AG09309 (cell line): ENCODE measurements at places on chromosomes 6 and 20.

DNA sequence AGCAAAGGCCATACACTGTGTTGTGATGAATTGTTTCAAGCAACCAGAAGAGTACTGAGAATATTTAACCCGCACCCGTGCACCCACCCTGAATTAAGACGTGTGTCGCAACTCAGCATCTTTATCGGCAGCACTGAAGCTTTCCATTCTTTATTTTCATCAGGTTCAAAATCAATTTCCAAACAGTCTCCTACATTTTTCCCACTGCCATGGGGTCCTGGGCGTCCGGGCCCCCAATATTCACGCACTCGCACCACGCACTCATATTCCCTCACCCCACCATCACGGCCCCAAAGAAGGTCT lies 1.8 kb downstream of the LTB start:
- no peak for DNase-seq

DNA sequence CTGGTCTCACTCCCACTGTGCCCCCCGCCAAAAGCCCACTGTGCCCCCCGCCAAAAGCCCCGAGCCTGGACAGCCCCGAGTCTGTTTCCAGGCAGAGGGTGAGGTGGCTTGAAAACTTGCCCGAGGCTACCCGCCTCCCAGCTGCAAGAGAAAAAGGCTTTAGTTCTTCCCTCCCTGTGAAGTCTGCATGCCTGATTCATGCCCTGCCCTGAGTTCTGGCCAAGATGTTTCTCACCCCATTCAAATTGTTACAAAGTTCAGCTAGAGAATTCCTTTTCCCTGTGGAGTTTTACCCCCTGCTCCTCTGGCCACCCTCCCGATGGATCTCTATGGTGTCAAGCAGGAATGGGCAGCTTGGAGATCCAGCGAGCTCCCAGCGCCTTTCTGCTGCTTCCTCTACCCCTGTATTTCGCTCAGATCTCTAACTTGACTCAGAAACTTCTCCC lies 298.8 kb upstream of the MAP3K7 start:
- no peak for DNase-seq

- no peak for DNase-seq
These were observed 6.8 kb downstream of the GUCA1A start for GRCh38 chr6:42179945-42180313.

DNA sequence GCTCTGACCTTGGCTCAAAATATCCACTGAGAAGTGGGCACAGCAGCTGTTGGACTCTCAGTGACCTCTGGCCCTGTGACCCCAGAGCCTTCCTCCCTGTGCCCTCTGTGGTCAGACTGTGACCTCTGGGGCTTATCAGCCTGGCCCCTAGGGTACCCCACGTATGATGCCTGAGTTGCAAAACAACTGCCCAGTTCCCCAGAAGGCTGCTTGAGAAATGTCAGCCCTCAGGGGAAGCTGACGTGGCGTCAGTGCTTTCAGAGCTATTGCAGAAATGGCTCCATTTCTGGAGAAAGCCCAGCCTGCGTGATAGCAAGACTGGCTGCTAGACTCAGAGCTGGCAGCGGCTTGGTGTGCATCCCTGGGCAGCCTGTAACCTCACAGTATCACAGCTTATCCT lies 31.5 kb upstream of the TGM2 start:
- DNase-seq: peak; percentile 71

- peak; percentile 37 for DNase-seq
These were observed 31.0 kb downstream of the GLO1 start for GRCh38 chr6:38671885-38672467.

DNA sequence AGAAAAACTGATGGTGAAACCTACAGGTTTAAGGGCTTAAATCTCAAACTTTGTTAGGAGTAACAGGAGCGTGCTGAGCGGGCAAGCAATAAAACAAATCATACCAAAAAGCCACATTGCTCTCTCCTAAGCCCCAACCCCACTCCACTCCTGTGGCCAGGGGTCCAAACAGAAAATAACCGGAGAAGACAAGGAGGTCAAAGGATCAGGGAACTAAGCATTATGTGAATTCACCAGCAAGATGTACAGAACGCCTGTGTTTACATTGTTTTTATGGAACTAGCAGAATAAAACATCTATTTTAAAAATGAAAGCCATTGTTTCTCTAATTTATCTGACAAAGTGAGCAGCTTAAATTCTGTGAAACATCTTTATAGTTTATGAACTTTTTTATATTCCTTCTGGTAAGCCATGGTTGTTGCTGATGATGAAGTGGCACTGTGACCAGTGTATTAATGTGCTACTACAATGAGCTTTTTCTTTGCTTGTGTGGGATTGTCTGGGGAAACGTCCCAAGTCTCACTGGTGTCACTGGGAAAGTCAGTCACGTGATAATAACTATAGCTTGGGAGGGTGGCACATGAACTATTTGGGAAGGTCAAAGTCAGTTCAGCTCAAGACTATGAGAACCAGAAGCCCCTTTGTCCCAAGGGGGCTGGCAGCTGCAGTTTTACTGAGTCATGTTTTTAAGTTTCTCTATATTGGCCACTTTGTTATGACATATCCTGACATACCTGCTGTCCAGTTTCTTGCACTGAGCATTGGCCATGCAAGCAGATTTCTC lies 9.8 kb downstream of the FAM210B start:
- no peak for DNase-seq

DNA sequence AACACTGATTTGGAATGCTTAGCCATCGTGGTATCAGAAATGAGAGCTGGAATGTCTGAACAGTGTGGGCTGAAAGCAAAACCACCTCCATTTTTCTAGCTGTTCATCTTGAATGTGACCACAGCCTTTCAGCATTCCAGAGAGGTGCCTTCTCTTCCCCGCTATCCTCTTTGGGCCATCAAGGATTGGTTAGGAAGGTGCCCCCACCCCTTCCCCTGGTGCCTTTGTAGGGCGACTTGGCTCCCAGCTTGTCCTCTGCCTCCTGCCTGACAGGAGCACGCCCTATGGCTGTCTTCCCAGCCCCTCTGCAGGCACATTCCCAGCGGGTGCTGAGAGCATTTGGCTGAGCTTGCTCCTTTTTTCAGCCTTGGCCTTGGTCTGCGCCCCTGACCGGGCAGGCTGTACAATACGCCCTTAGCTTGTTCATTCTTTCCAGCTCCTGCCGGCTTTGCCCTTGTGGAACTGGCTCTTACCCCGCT lies 97.5 kb downstream of the ARMC2 start:
- DNase-seq: peak; percentile 18

- peak; percentile 41 for DNase-seq
These were observed 84.0 kb upstream of the TULP1 start for GRCh38 chr6:35596448-35597442.

- no peak for DNase-seq
These were observed 20.7 kb upstream of the ZMYND8 start for GRCh38 chr20:47377122-47377722.

DNA sequence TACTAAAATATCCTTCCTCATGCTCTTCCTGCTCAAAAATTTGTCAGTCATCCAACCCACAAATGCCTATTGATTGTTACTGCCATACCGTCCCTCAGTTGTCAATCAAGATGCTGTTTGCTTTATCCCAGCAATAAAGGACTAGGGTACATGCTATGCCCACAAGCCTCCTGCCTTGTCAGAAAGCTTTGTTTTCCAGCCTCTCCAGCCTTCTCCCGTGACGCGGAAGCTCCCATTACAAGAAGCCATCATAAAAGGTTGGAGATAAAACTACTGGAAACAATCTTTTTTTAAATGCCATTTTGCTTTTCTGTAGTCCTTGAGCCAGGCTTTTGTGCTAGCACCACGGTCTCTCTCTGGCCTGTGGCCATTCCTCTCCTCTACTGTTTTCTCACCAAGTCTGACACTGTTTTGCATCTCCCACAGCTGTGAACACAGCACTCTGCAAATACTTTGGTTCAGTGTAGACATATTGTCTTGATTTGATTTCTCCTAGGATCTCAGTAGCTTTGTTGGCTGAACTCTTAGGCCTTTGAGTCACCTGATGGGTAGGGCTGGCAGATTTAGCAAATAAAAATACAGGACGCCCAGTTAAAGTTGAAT lies 495.7 kb upstream of the JARID2 start:
- no peak for DNase-seq

GRCh38 chr20:44027343-44028002 lies 112.8 kb downstream of the TOX2 start:
- DNase-seq: no peak

DNA sequence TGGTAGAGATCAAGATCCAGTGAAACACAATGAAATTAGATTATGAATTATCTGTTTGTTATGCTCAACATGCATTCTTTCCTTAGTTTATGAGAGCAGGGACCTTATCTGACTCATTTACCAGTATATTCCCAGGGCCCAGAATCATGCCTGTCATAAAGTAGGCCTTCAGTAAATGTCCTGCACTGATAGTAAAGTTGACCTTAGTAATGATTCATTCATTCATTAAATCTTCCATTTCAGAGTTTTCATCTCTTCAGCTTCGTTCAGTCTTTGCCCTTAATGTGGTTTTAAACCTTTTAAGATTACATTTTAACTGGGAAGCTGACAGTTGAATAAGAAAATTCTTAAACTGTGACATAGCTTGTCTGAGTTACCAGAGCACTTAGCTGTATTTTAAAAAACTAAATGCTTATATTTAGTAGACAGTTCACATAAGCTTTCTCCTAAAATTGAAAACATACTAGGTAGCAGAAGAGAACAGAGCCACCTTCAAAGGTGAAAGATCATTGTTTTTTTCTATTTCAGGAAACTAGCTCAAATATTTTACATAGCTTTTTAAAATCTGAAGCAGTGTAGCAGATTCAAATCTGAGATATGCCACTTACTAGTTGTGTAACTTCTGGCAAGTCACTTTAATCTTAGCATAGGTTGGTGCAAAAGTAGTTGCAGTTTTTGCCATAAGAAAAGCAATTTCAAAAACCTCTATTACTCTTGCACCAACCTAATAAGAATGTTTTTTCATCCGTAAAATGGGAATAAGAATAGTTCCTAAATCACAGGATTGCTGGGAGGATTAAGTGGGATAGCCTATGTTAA lies 41.4 kb downstream of the MCM8 start:
- peak; percentile 60 for DNase-seq

DNA sequence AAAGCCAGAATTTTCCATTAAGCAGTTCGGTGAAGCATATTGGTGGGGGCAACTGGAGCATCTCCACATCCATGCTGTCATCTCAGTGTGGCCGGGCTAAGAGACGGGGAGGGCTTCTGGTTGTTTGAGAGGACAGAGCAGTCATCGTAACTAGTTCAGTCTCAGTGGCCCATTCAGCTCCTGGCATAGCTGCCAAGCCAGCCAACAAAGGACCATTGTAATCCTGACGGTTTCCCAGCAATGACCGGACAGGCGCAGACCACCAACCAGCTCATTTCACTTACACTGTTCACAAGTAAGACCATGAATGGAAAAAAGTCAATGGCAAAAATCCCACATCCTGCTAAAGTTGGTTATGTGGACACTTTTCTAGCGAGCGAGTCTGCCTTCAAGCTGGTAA lies 14.9 kb upstream of the HDDC2 start:
- no peak for DNase-seq

GRCh38 chr6:114195027-114195365 lies 147.8 kb downstream of the HS3ST5 start:
- DNase-seq: no peak

- DNase-seq: no peak
These were observed 385.5 kb upstream of the TSHZ2 start for GRCh38 chr20:52586660-52587059.

GRCh38 chr20:59812286-59813125 lies 120.9 kb downstream of the SYCP2 start:
- no peak for DNase-seq

DNA sequence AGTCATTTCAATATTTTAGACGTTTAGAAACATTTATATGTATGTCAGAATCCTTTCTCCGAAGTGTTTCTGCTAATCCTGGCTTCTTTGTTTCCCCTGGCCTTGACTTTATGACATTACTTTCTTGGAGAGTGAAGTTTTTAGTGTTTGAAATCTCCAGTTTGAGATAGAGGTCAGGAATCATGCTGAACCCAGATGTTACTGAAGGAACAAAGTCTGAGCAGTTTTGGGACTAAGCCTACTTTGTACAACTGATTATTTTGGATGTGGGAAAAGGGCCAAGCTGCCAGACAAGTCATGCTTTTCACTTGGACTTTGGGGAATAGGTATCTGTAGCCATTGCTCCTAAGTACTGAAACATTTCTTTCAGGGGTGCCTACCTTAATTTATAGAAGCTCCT lies 2.3 kb downstream of the RNF144B start:
- peak; percentile 28 for DNase-seq

- DNase-seq: no peak
These were observed 148.7 kb upstream of the NEDD9 start for GRCh38 chr6:11380969-11381744.

DNA sequence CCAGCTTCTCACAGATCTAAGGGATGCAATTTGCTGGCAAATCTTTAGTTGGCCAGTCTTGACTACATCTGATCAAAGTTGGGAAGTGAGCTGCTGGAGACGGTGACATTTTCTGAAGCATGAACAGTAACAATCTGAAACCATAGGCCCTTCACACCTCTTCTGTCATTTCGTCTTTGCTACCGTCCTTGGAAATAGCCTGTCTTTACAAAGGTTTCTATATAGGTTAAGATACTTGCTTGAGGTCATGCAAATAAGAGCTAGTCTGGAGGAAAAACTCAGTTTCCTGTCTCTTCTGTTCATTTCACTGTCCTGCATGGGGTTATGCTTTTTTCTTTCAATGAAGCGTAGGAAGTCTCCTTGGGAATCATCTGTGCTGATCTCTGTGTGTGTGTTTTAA lies 55.6 kb downstream of the CARMIL1 start:
- DNase-seq: no peak

DNA sequence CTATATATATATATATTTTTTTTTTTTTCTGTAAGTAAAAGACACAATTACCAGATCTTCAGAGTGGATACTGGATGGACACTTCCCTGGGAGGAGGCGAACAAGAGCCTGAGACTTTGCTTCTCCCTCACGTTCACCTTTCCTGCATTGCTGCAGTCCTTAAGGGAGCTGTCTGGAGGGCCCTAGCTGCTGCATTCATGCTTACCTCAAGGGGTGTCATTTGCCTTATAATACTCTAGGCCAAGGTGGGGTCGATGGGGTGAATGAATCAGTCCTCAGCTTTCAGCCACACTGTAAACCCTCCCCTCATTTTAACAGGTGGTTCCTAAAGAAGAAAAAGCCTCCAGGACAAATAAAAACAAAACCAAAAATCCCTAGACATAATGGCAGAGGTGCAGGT lies 34.8 kb upstream of the CD83 start:
- no peak for DNase-seq

- no peak for DNase-seq
These were observed 109.7 kb downstream of the AGPAT4 start for GRCh38 chr6:161164182-161164625.
